ENCODE measurements at places on chromosomes 4 and X.

DNA sequence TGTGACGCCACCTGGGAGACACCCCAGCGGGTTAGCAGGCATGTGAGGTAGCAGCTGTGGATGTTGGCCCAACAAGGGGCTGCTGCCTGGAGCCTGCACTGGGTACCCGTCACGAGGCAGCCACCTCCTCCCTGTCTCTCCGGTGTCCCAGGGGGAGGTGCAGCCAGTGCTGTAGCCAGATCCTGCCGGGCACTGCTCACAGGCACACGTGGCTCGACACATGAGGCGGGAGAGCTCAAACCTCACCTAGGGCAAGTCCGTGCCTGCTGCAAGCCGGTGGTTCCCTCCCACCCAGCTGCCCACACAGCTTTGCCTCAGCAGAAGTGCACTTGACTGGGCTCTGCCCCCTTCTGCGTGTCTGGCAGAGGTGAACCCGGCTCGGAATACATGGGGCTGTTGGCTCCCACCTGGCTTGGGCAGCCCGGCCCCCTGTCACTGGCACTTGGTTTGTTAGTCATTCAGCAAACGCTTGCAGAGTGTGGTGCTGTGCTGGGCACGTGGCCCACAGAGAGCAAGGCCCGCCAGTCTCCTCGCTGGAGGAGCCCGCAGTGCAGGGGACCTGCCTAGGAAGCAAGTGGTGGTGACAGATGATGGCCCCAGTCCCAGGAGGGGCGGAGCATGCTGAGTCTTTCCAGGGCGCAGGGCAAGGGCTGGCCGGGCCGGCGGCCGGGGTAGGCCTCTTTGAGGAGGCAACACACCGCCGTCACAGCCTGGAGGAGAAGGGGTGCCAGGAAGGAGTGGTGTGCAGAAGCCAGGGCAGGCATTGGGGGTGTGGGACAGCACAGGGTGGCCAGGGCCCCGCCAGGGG is 10.1 kb upstream of the SH3TC1 start:
- no peak for DNase-seq

DNA sequence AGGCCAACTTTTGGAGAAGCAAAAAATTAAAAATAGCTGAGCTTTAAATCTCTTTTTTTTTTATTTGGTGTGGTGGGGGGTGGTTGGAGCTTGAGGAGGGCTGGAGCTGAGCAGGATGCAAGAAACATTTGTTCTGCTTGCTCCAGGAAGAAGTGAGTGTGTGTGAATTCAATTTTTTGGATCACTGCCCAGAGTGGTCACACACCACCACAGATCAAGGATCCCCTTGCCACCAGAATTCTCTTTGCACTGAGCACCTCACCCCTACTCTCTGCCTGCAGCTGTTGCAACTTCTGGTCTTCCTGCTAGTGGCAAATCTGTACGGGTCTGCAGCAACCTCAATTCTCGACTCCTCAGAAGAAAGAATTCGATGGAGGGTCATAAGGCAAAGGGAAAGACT is 19.9 kb upstream of the PLP1 start:
- DNase-seq, result no peak

- no peak for DNase-seq
These were observed 9.9 kb upstream of the SMIM10L2A start for GRCh38 chrX:135411893-135412292.

DNA sequence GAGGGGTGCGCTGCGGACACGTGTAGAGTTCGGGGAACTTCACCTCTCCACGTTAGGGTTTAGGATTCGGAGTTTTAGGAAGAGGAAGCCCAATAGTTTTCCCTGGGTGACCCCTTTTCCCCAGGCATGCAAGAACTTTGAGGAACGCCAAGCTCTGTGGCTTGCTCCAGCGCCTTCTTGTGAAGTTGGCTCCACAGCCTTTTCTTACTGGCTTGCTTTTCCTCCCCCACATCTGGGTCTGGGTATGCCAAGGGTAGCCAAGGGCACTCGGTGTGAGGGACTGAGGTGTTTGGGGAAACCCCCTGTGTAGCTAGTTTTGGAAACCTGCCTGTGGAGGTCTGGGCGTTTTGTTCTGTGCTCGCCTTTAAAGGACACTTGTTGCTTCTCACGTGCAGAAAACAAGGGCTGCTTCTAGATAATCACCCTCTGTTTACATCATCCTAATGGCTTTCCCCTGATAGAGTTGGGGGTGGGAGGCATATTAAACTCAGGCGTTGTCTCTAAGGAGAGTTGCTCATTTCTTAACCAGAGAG is 746 bp downstream of the EDNRA start:
- DNase-seq, result no peak

DNA sequence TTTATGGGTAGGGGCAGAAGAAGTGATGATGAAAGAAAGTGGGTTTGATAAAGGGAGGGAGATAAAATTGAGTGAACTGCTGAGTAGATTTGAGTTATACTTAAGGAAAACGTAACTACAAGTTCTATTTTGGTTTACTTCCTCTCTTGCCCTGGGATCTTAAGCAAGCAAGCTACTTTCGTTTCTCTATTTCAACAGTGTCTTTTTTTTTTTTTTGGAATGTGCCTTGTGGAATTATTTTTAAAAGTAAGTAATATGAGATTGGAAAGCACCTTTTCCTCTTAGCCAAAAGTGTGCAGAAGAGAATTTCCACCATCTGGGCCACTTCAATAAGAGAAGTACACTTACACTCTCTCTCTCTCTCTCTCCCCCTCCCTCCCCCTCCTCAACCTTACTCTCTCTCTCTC is 16.0 kb upstream of the C4orf36 start:
- no peak for DNase-seq

- DNase-seq, result no peak
These were observed 89.8 kb upstream of the ARMCX2 start for GRCh38 chrX:101749436-101749835.

GRCh38 chrX:111284631-111285293 is 14.5 kb upstream of the CAPN6 start:
- no peak for DNase-seq

DNA sequence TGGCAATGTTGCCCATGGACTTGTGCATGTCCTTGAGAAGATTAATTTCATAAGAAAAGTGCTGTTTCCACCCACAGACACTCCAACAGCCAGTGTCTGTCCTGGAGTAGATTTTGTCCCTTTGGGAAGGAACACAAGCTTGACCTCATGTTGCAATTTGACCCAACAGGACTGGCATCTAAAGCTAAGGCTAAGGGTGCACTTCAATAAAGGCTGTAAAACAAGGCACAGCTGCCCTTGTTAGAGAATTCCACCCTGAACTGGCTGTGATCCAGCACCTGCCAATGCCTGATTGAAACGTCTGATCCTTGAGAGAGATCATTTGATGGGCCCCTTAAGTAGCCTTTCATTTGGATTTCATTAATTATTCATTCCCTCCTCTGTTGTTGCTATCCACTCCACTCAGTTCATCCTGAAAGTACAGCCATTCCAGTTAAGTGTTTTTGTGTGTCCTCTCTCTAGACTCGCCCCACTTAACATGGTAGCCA is 56.2 kb downstream of the CD99L2 start:
- DNase-seq, result no peak

GRCh38 chr4:74624351-74625151 is 169.8 kb downstream of the BTC start:
- no peak for DNase-seq

GRCh38 chrX:14193547-14193946 is 163.9 kb upstream of the GEMIN8 start:
- DNase-seq, result no peak

- DNase-seq, result no peak
These were observed 949.0 kb downstream of the C4orf33 start for GRCh38 chr4:130044788-130045531.

DNA sequence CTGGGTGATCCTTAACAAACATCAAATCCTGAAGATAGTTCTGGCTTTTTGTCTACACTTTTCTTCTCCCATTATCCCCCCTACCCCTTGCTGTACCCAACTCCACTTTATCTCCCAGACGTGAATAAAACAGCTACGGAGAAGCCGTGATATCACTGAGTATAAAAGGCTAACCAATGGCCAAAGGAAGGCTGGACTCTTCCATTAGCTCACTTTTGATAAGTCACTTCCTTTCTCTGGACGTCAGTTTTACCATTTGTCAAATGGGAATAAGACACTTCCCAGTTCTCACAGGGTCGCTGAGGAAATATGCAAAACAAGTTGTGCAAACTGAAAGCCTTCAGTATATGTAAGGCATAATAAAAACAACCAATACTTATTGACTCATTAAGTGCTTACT is 38.6 kb upstream of the EDA2R start:
- DNase-seq, result no peak

DNA sequence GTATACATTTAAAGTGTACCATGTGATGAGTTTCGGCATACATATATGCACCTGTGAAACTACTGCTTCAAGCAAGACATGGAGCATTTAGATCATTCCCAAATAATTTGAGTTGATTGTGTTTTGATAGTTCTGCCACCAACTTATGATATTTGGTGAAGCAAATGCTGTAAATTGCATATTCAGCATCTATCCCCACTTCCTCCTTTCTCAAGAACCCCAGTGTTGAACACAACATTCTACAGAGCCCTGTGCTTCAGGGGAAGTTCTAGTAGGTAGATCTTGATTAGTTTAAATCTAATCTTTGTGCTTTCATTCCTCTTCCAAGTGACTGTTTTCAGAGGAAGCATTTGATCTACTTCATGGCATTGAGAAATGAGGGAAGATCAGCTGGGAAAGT is 5.4 kb upstream of the SHROOM3 start:
- no peak for DNase-seq

- no peak for DNase-seq
These were observed 6.3 kb downstream of the MAGEB1 start for GRCh38 chrX:30253257-30253656.

- DNase-seq, result no peak
These were observed 213.6 kb upstream of the NRK start for GRCh38 chrX:105608745-105609144.

DNA sequence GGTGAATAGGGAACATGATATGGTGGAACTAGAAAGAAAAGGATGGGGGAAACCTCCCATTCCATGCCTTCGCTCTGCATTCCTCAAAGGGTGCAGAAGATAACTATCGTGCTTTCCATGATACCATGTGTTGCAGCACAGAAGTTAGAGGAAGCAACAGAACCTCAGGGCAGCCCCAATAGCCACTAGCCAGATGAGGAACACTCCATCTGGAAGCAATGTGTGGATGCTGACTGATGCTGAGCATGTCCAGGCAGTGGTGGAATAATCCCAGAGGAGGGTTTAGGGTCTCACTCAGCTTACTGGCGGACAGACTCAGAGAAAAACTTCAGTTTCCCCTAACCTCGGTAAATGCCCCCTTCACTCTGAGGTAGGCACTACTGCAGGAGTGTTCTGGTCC is 7.5 kb downstream of the SMIM10 start:
- no peak for DNase-seq

DNA sequence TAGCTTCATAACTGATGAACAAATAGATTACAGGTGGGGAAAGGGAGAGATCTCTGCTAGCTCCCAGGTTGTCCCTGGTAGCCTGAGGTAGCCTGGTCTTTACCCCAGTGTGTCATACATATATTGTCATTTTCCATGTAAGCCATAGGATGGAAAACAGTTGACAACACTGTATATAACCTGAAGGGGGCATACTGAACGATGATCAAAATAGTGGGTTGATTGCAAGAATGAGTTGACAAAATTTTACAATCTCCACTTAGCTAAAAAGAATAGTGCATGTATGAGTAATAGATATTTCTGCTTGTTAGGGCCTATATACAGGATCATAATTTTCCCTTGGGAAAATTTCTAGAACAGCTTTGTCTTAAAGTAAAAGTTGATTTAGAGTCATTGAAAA is 304.1 kb upstream of the HAND2 start:
- no peak for DNase-seq

- DNase-seq, result no peak
These were observed 103.6 kb upstream of the IGSF1 start for GRCh38 chrX:131392666-131393065.

GRCh38 chr4:26093551-26093950 is 179.5 kb downstream of the SMIM20 start:
- DNase-seq, result no peak

- no peak for DNase-seq
These were observed 16.7 kb upstream of the YTHDC1 start for GRCh38 chr4:68366600-68366999.

GRCh38 chrX:40931921-40932320 is 153.3 kb upstream of the USP9X start:
- DNase-seq, result no peak

- no peak for DNase-seq
These were observed 97.3 kb downstream of the UGT2B28 start for GRCh38 chr4:69377562-69377961.

GRCh38 chr4:102687373-102687981 is 73.3 kb downstream of the MANBA start:
- no peak for DNase-seq

GRCh38 chr4:76296286-76296820 is 10.2 kb upstream of the STBD1 start:
- DNase-seq, result no peak

GRCh38 chr4:81466841-81467671 is 4.7 kb downstream of the RASGEF1B start:
- peak; percentile 72 for DNase-seq

Data from activated CD8-positive, alpha-beta memory T cell treated with anti-CD3 and anti-CD28 coated beads, Interleukin-2, amount 50 U/mL, for 4 hours (primary cell).